ENCODE measurements at places on chromosomes 7 and 10.
A peak's percentile ranks its signal among the peaks of the same experiment; 100 is the strongest.

DNA sequence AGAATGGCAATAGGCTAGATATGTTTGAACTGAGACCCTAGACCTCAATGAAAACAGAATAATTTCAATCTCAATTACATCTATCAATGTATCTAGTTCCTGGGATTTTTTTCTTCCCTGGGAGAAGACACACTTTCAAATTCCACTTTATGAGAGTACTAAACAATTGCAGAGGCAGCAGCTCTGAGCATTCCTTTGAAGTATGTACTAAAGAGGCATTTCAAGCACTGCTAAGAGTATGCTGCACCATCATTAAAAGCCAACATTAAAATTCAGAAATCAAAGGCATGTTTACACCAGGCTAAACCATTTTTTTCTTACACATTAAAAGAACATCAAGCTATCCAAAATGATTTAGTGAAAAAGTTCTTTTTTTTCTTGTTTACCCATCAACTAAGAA, 297.9 kb upstream of the CACNA2D1 start:
- no peak for DNase-seq

GRCh38 chr10:100904917-100905316, 7.8 kb upstream of the SLF2 start:
- DNase-seq: no peak

DNA sequence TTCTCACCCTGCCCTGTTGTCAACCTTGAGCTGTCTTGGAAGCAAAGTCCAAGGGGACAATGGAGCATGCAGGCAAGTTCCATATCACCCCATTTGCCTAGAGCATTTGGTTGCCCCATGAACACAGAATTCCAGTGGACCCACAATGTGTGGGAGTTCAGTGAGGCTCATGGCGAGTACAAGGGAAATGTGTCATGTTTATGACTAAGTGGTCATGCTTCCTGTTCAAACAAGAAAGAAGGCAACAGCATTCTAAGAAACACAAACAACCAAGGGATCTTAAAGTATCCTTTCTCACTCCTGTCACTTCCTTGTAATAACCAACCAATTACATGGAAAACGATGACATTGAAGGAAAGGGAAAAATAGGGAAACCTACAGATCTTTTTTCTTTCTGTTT, 513.0 kb downstream of the INHBA start:
- DNase-seq: peak; percentile 96

DNA sequence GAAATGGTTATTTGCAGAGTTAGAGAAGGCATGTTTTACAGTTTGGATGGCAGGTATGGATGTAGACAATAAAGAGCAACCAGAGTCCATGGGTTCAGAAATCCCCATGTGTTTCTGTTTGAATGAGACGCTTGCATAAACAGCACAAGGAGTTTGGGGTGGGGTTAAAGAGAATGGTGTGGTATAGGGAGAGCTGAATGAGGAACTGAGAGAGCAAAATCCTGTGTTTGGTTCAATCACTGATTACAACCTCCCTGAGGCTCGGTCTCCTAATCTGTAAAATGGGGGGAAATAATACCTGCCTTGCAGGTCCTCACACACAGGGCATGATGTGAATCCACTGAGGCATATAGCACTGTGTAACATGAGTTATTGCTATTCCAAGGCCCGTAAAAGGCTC, 23.7 kb downstream of the CAV1 start:
- no peak for DNase-seq

Measured in EH (cell line).